ENCODE measurements at places on chromosomes 16 and 17.

GRCh38 chr17:44375196-44376017 is 11.8 kb upstream of the FAM171A2 start:
- DNase-seq: no peak

- no peak for DNase-seq
These were observed 658 bp downstream of the SYNRG start for GRCh38 chr17:37608351-37609169.

- DNase-seq: no peak
These were observed 2.1 kb upstream of the UBB start for GRCh38 chr17:16378636-16379282.

DNA sequence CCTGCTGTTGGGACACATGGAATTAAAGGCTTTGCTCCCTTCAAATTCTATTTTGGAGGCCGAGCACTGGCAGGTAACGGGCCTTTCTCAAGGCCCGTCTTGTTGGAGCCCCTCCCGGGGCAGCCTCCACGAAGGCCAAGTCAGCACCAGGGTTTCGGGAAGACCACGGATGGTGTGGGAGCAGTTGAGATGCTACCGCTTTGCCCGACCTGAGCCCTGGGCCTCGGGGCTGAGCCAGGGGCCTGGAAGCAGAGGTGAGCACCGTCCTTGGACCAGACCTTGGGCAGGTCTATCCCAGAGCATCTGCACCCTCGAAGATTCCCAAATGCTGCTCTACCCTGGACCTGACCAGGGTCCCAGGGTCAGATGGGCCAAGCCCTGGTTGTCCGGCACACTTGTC is 23.0 kb downstream of the C17orf100 start:
- no peak for DNase-seq

- no peak for DNase-seq
These were observed 159.5 kb downstream of the CCDC182 start for GRCh38 chr17:57585341-57586195.

GRCh38 chr17:79622122-79622601 is 11.3 kb upstream of the RBFOX3 start:
- no peak for DNase-seq

- DNase-seq: no peak
These were observed 82.3 kb downstream of the MARCHF10 start for GRCh38 chr17:62725791-62726249.

DNA sequence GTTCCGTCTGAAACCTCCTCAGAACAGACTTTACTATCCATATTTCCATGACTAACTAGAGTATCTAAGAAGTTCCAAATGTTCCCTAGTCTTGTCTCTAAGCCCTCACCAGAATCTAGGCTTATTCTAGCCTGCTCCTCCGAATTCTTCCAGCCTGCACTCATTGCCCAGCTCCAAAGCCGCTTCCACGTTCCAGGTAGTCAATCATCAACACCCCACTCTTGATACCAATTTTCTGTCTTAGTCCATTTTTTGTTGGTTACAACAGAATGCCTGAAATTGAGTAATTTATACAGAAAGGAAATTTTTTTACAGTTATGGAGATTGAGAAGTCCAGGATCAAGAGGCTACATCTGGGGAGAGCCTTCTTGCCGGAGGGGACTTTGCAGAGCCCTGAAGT is 21.1 kb downstream of the SLC38A8 start:
- no peak for DNase-seq

All from activated CD4-positive, alpha-beta T cell treated with anti-CD3 and anti-CD28 coated beads for 48 hours (primary cell).